Adipocyte (in vitro differentiated cells): ENCODE measurements at places on chromosomes 7 and 10.

GRCh38 chr7:36129048-36129534 is 24.0 kb upstream of the EEPD1 start:
- DNase-seq, result no peak

GRCh38 chr10:100490531-100490930 is 27.7 kb downstream of the WNT8B start:
- no peak for DNase-seq

GRCh38 chr7:66634816-66635215 is 6.1 kb downstream of the KCTD7 start:
- no peak for DNase-seq

GRCh38 chr7:84950836-84951235 is 236.0 kb downstream of the SEMA3D start:
- DNase-seq, result no peak

DNA sequence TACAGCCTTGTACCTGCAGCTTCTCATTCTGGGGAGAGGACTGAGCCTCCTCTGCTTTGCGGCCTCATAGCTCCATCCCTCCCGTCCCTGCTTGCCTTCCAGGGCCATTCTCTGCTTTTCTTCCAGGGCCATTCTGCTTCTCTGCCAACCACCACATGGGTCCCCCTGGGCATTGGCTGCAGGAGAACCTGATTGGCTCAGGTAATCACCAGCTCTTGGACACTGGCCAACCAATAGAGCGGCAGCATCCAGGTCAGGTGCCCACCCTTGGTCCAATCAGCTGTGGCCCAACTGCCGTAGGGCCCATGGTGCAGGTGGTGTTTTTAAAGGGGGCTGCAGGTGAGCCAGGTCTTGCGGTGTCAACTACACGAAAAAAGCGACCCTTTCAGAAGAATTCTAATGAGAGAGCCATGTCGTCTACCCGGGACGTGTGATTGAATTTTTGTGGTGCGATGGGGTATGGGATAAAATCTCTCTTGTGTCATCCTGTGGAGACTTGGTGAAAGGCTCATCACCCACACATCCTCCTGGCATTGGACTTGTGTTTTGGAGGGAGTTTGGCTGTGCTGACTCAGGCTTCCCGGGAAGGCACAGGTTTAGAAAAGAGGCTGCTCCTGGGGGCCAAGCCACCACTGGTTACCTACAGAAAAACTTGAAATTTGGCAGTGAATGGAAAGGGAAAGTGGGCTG is 46.0 kb upstream of the PODXL start:
- DNase-seq, result no peak

DNA sequence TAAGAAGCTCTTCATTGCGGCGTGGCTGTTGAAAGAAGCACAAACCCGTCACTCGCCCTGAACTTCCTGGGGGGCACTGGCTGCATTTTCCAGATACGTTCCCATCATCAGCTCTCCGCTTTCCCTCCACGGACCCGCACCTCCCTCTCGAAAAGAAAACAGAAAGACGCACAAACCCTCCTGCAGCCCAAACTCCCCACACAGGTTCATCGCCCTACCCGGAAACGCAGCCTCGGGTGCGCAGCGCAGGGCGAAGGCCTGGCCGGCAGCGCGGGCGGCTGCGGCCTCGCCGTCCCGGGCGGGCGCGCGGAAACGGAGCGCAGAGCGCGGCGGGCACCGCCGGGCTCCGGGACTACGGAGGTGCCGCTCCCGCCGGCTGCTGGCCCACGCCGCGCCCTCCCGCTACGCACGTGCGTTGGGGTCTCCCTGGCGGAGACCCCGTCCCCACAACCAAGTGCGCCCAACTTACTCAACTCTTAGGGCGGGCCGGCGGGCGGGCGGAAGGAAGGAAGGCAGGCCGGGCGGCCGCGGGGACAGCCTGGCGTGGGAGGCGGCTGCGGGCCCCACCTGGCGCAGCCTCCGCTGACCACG is 822 bp downstream of the ZNF800 start:
- DNase-seq, result peak; percentile 77

DNA sequence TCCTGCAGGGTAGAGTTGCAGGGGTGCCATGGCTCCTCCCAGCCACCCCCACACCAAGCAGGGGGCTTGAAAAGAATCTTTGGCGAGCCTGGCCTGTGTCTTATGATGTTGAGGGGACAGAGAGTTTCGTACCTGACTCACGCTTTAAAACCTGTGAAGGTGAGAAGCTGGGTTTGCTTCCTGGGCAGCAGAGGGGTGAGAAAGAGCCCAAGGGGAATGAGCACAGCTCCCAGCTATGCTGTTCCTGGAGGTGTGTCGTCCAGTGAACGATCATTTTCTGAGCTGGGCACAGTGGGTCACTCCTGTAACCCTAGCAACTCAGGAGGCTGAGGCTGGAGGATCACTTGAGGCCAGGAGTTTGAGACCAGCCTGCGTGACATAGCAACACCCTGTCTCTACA is 13.5 kb upstream of the ADRB1 start:
- DNase-seq, result no peak

GRCh38 chr7:88515301-88515700 is 208.6 kb upstream of the STEAP4 start:
- DNase-seq, result no peak

DNA sequence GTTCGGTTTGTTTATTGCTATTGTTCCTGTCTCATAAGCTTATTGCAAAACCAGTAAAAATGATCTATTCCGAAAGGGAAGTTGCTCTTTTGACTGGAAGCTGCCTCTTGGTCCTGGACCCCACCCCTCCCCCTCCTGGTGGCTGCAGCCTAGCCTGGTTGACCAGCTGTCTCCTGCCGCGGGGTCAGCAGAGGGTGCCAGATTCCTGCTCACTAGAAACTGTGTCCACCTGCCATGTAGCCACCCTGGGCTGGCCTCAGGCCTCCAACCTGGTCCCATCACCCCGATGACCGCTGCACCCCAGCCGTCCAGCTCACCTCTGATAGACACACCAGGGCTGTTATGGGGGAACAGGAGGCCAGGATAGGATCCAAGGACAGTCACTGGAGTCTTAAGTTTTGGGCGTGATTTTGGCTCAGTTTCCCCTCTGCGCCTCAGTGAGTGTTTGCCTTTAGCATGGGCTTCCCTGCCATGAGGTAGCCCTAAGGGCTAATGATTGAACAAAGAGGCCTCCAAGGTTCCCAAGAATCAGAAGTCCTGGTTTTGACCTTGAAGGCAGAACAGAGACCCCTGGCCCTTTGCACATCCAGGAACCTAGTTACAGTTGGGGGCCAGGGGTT is 32.9 kb upstream of the SLF2 start:
- DNase-seq, result no peak

GRCh38 chr10:131478377-131478989 is 167.0 kb upstream of the TCERG1L start:
- DNase-seq, result no peak

GRCh38 chr7:32275216-32276009 is 205.2 kb upstream of the PDE1C start:
- DNase-seq, result no peak

DNA sequence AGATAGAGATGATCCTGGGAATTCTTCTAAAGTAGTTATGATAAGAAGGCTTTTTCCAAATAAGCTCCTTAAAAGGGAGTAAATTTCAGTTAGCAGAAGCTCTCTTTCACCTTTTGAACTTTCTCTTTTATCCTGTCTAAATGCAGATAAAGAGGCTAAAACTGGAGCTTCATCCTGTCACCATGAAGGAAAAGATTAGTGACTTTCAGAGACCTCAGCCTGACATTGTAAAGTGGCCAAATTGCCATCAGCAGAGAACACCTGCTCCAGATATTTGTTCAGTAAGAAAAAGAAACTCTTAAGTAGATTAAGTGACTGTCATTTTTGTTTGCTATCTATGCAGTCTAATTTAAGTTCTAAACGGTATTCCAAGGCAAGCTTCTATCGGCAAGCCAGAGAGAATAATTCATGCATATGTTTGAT is 18.3 kb downstream of the VWDE start:
- DNase-seq, result no peak

GRCh38 chr7:159143780-159144757 is 598 bp downstream of the VIPR2 start:
- no peak for DNase-seq

- DNase-seq, result no peak
These were observed 72.1 kb upstream of the FHIP2A start for GRCh38 chr10:114749510-114749909.

DNA sequence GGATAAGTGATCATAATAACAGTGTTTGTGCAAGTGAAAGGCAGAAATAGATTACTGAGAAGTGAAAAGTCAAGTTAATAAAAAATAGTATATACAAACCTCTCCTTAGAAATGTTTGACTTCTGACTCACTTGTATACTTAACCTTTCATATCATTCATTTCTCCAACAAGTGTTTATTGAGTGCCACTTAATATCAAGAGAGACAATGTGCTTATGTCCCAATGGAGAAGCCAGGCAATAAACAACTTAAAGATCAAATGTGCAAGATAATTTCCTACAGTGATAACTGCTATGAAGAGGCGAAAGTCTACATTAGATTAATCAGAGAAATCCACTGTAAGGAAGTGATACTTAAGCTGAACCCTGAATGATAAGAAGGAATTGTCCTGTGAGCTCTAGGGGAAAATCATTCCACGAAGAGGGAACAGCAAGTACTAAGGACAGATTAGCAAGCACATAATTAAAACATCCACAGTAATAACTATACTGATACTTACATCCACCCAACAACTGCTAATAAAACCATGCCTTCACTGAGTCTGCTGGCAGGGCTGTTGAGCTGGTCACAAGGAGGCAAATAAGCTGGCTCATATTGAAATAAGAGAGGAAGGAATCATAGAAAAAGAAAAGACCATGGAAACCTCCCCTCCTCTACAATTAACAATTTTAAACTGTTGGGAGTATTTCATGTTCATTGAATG is 203.5 kb downstream of the CTNNA3 start:
- peak; percentile 22 for DNase-seq

- DNase-seq, result no peak
These were observed 22.6 kb upstream of the RAB18 start for GRCh38 chr10:27481486-27481885.

DNA sequence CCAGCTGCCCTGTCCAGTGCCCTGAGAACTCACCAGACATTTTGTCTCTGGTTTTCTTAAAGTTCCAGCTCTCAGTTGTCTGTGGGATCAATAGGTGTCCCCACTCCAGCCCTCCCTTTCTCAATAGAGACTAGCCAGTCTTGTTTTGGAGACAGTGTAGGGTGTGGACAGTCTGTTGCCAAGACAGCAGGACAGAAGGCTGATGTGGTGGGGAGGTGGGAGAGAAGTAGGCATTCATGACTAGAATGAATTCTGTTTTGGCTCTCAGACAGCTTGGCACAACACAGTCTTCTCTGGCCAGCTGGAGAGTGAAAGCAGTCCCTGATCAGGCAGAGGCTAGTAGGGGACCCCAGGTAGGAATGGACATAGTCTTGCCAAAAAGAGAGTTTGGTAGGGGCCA is 467.0 kb upstream of the PODXL start:
- no peak for DNase-seq

DNA sequence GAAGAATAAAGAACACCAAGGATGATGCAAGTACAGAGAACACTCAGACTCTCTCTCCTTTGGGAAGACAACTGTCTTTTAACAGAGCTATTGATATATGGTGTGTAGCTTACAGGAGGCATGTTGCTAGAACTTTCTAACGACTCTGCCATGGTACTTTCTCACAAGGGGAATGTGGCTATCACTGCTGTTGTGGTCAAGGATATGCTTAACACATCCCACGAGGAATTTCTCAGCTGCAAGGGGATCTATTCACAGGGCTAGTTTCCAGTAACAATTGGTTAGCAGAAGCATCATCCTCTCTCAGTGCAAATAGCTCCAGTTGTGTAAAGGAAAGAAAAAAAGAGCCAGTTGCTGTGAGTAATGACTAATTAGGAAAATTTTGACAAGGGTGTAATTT is 826.0 kb downstream of the SORCS1 start:
- no peak for DNase-seq

DNA sequence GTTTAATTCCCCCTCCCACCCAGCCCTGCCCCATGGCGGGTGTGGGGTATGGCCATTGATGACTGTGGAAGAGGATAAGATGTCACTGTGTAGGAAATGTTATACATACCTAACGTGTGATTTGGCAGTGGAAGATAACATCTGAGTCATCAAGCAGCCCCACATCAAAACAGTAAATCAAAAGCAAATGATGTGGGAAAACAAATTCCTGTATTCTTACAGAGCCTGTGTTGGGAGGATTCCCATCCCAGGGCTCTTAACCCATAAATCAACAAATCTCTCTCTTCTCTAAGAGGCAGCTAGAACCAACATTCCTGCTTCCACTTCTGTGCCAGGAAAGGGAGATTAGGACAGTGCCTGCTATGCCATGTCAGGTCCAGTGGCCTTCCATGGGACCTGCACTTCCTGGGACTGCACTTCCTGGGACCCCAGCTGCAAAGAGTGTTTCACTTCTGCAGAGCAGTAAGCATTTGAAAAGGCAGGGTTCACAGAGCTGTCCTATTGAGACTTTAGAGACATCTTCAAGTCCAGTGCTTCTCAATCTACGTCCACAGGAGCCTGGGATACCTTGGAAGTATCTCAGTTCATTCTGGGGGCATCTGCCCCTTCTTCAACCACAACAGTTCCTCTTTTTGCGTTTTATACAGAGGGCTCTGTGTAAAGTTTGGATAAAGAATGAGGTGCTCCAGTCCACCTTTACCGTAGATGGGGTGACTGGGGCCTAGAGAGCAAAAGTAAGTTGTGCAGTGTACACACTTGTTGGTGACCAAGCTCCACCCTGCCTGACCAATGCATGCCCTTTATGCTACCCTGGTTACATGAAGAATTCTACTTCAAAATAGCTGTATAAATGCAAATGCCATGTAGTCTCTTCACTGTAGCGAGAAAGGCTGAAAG is 45.7 kb downstream of the ATXN7L1 start:
- DNase-seq, result peak; percentile 93

- peak; percentile 69 for DNase-seq
These were observed at the start of gene AS3MT for GRCh38 chr10:102869258-102870198. AS3MT (plus strand) TSS chr10:102869470; CDS start chr10:102869593, 123 bp downstream.
